ENCODE measurements at places on chromosomes 7 and 10.

DNA sequence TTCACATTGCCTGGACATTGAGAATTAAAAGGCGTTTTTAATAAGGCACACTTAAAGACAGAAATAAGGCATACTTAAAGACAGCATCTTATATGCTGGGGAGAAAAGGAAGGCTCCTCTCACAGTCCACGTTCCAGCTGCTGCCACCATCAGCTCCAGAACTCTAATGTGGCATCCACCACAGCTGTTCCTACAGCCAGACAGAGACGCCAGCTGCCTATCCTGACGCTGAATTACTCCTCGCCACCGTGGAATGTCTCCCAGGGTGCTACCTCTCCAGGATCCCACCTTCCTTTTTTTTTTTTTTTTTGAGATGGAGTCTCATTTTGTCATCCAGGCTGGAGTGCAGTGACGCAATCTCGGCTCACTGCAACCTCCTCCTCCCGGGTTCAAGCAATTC is 30.8 kb downstream of the SLC37A3 start:
- DNase-seq = no peak

DNA sequence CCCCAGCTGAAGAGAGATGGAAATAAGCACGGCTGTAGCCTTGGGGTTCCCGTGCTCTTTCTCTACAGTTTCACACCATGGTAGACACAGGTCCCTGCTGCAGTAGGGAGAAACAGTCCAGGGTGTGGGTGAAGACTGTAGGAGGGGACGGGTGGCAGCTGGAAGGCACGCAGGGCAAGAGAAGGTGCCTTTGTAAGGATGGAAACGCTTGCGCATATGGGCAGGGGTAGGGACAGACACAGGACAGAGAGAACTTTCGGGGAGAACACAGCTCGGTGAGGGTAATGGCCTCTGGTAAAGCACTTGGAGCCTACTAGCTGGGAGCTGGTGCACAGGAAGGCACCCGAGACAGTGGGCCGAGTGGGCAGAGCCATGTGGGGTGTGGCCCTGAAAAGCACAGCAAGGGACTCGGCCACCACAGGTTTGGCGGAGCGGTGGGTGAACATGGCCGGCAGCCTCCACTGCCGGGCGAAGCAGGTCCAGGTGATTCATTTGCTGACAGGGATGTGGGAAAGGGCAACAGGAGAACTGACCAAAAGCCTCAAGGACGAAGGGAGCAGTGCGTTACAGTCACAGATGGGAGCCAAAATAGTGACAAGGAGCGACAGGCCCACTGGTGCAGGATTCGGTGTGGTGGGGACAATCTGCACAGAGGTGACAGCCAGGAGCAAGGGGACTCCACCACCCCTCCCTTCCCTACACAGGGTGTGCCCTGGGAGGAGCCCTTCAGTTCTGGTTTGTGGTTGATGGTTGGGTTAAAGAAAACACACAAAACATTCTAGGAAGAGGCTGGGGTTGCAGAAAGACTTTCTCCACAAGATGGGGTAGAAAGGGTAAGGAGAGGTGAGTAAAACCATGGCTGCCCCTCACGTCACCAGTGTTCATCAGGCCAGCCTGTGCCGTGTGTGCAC is 97.1 kb downstream of the VOPP1 start:
- no peak for DNase-seq

- DNase-seq = no peak
These were observed 223.7 kb upstream of the MKLN1 start for GRCh38 chr7:131103997-131104396.

DNA sequence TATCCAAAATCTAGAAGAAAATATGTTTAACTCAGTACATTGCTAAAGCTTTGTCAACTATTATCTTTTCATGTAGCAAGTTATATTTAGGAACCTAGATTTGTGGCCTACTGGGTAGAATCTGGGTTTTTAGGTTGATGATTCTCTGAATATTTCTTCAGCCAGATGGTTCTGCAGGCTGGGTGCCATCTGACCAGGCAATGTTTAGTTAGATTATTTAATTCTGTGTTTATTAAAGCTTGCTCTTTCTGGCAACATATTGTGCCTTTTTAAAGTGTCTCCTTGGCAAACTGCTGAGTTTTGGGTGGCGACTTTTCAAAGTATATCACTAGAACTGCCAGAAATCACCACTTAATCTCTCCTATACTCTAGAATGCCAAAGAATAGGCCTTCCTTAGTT is 114.1 kb downstream of the LHFPL3 start:
- no peak for DNase-seq

GRCh38 chr10:13420532-13421307 is 72.6 kb upstream of the SEPHS1 start:
- DNase-seq = no peak
